SK-N-SH (cell line): ENCODE measurements at places on chromosomes 6 and 20.

GRCh38 chr20:21901470-21902275 lies 196.2 kb downstream of the PAX1 start:
- no peak for DNase-seq

DNA sequence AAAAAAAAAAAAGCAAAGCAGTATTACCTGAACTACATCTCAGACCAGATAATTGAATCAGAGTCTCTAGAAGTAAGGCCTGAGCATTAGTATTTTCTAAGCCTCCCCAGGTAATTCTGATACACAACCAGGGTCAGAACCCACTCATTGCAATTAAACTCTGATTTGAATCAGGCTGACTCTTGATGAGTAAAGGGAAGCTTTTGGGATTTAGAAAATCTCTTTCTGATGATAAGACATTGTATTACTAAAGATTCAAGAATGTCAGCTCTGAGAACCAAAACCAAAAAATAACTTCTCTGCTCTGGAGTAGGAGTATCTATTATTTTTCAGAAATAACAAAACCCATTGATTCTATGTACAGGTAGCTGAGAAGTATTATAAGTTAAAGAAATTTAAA lies 100.1 kb upstream of the COL21A1 start:
- no peak for DNase-seq

DNA sequence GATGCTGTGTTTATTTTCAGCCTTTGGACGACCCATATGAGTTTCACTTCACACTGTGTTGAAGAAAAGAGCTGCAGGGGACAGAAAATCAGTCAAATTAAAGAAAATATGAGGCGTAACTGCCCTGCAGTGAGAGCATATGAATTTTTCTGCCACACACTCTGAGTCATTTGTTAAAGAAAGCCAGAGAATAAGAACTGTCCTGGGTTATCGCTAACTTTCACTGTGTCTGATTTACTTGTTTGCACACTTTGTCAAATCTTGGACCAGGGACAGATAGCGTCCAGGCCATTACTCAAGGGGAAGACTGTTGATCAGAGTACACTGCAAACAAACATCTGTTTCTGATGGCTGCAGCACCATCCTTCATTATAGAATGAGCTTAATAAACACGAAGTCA lies 126.8 kb upstream of the AGPAT4 start:
- DNase-seq = no peak

DNA sequence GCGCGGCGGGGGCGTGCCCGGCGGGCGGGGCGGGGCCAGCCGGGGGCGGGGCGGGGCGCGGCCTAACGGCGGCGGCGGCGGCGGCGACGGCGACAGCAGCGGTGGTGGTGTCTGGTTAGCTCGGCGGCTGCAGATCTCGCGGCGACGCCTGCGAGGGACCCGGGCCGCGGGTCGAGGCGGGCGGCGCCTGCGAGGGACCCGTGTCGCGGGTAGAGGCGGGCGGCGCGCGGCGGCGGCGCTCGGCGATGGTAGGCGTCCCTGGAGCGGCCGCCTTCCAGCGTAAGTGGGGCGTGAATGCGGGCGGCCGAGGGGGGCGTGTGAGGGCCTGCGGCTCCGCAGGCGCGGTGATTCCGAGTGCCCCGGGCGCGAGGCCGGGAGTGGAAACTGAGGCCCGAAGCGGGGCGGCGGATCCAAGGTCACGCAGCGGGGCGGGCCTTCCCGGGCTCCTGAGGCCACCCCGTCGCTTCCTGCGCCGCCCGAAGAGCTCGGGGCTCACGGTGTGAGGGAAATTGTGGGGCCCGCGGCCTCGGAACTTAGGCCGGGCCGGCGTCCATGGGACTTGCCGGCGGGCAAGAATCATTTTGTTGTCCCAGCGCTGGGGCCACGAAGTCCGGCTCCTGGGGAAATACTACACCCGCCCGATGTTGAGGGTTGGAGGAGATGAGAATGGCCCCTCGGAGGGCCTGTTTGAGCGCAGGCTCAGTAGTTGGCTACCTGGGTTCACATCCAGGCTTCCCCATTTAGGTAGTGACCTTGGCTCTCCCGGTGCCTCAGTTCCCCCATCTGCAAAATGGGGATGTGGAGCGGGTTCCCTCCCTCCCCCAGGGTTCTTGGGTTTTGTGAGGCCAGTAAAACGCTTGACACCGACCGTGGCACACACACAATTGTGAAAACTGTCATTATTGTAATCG lies at the start of gene CBFA2T2:
Gene CBFA2T2 (plus strand): TSS at position 74 of the 911 bp plus-strand sequence. CDS start 172 bp downstream, at position 246.
- no peak for DNase-seq
